Stimulated activated CD4-positive, alpha-beta T cell treated with anti-CD3 and anti-CD28 coated beads, Interleukin-1b, Interleukin-23, amount 100 ng/mL, for 1 hour (primary cell): ENCODE measurements at places on chromosomes 5 and 9.

- no peak for DNase-seq
Observed at GRCh38 chr9:130912932-130913598, 16.5 kb upstream of the QRFP start.

- DNase-seq: no peak
Observed at GRCh38 chr9:81080900-81081299, 608.4 kb downstream of the TLE1 start.

GRCh38 chr9:127887792-127888191 lies 10.3 kb upstream of the AK1 start:
- no peak for DNase-seq

GRCh38 chr9:133452562-133452961 lies 7.2 kb upstream of the CACFD1 start:
- DNase-seq: no peak

GRCh38 chr5:1503241-1504068 lies 20.3 kb downstream of the LPCAT1 start:
- no peak for DNase-seq

- DNase-seq: no peak
Observed at GRCh38 chr5:174119468-174119881, 74.0 kb downstream of the NSG2 start.

DNA sequence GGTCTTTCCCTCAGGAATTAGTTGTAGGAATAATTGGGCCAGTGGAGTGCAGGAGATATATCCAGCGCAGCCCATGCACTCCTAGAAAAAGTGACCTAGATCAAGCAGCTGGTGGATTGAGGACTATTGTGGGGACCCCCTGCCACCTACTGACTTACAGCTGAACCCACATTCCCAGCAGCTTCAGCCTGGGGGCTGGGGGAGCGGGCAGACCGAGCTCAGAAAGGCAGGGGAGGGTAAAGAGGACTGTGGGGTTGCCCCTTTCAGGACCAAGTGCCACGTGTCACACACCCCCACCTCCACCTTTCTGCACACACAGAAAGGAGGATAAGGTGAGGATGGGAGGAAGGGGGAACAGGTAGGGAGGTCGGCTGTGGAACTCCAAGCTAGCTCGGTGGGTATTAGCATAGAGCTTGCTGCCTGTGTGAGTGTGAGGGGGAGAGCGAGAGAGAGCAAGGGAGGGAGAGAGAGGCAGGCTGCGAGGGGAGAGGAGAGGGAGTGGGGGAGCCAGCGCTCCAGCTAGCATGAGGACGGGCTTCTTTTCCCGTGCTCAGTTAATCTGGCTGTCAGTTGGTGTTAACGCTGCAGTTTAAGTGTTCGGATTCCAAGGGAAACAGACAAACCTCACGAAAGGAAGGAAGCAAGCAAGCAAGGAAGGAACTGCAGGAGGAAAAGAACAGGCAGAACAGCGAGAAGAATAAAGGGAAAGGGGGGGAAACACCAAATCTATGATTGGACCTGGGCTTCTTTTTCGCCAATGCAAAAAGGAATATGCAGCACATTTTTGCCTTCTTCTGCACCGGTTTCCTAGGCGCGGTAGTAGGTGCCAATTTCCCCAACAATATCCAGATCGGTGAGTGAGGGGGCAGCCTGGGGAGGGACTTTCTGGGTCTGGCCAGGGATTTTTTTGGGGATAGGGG lies at the start of gene GRIA1:
GRIA1 (plus strand) TSS at position 553 of the 920 bp plus-strand sequence.
- DNase-seq: no peak

DNA sequence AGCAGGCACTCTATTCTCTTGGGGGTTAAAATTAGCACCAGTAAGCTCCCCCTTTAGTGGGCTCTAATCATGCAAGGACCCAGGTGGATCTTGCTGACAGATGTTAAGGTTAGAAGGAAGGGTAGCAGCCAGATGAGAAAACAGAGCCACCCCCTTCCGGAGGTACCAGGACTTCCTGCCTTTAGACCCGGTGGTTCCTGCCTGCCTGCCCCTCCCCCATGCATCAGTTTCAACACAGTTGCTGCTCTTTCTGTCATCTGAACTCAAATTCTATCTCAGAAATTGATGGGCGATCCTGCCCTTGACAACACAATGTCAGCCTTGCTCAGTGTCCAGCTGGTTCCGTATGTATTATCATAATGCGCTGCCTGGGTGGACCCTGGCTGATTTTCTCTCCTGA lies 287.3 kb downstream of the EBF1 start:
- DNase-seq: peak; percentile 19

DNA sequence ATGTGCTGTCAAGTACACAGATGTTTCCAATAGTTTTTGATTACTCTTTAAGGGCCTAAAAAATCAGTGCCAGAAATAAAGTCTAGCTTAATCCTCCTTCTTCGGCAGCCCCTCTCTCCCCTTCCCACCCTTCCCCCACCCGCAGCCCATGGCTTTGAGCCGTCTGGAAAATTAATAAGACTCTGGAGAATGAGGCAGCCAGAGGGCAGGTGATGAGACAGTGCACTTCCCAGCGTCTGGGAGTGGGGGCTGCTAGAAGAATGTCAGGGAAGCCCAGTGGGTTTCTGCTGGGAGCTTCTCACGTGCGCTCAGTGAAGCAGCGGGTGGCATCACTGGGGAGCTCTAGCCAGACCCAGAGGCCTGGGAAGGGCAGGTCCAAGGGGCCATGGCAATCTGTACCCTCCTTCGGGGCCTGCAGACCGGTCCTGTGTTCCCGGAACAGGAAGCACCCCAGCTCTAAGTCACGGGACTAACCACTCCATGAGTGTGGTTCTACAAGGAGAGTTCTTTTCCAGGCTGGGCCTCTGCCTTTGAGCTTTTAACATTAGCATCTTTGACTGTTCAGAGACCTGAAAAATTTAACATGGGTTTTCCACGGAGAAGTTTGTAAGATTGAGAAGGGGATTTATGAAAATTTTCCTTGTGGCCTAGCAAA lies 164.8 kb upstream of the OTULINL start:
- DNase-seq: no peak

- DNase-seq: no peak
Observed at GRCh38 chr5:72955143-72955767, 586 bp upstream of the FCHO2 start.

- DNase-seq: no peak
Observed at GRCh38 chr5:90518661-90519060, 10.7 kb downstream of the LYSMD3 start.

DNA sequence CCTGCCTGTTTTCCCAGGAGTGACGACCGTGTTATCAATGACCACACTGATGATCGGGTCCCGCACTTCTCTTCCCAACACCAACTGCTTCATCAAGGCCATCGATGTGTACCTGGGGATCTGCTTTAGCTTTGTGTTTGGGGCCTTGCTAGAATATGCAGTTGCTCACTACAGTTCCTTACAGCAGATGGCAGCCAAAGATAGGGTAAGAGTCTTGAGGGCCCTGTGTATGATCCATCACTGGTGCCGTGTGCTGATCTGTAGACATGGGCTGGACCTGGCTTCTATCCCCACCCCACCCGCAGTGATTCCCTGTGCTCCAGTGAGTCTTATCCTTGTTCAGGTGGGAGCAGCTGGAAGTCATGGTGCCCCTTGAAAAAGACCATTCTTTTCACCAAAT lies 26.0 kb downstream of the GABRP start:
- no peak for DNase-seq

DNA sequence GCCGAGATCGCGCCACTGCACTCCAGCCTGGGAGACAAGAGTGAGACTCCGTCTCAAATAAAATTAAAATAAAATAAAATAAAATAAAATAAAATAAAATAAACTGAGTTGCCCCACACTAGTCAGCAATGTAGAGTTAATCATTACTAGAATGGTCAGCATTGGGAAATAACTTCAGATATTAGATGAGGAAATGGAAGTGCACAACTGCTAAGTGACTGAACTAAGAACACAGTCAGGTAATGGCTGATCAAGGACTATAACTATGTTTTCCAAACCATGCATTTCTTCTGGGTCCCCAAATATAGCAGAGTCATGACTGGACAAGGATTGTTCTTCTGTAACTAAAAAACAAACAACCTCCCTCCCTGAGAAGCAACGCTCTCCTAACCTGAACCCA lies 17.1 kb downstream of the OTP start:
- no peak for DNase-seq

- no peak for DNase-seq
Observed at GRCh38 chr9:34628656-34629490, at the start of gene ARID3C. TSS of gene ARID3C (minus strand) at chr9:34629066. CDS start at chr9:34628014, 1,052 bp downstream.

DNA sequence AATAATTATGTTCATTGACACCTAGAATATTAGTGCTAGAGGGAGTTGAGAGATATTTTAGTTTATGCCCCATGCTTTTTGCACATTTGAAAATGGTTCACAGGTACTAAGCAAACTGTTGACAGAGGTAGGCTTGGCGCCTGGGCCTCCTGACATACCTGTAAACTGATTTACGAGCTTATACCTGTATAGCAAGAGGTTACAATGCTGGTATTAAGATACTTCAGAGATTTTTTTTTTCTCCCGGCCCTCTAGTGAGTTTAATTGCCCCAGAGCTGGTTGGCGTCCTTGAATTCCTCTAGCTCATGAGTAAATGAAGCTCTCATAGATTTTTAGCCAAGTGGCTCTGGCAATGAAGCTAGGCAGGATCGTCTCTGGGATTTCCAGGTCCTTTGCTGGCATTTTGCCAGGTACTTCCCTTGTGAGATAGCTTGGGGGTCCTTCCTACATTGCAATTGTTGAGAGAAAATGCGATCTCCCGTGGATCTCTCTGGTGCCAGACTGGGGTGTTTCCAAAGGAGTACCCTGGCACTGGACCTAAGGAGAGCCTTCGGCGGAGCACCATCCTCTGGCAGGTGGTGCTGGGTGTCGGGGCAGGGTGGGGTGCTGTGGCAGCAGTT lies 9.0 kb downstream of the SLC36A1 start:
- DNase-seq: no peak

- DNase-seq: no peak
Observed at GRCh38 chr5:5492087-5492933, 69.8 kb downstream of the ICE1 start.

DNA sequence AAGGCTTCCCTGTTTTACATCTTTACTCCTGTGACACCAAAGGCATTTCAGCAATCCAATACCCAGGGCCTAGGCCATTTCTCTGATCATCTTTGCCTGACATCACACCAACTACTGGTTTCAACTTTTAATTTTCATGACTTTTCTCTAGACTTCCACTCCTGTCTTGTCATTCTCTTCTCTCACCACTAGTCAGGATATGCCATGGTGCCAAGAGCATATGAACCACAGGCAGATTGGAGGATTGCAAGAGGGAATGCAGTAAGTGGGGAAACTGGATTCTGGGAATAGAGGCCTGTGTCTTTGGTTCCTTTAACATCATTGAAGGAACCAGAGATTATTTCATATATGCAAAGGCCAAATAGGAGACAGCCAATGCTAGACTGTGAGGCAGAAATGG lies 69.3 kb downstream of the ANKRD31 start:
- DNase-seq: no peak

DNA sequence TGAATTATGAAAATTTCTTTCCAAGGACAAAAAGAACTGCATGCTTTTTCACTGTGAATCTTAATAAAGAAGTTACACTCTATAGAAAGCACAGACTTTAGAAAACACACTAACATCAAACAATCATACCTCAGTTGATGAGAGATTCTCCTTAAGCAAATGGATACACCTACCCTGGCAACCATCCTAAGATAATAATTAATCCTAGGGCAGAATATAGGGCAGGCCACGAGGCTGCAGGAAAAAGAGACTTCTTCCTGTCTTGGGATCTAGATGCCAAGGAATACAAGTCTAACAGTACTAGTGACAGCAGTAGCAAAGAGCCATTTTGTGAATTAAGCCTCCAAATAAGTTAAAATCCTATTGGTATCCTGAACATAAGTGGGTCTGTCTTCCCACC lies 395.4 kb downstream of the EFNA5 start:
- DNase-seq: no peak

DNA sequence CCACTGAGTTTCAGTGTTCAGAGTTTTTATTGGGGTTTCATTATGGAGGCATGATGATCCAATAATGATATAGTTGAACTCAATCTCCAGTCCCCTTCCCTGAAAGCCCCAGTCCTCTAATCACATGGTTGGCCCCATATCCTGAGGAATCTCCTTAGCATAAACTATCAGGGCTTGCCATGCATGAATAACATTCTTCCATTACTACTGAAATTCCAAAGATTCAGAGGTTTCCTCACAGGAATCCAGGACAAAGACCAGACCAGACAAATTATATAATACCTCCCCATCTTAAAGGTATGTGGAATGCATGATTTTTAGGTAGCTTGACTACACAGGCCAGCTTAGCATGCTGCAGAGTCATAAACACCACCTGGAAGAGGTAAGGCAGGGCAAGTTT lies 15.5 kb upstream of the LRRTM2 start:
- no peak for DNase-seq

GRCh38 chr5:97835112-97835511 lies 652.1 kb upstream of the RIOK2 start:
- DNase-seq: no peak

GRCh38 chr5:3373391-3373790 lies 222.2 kb upstream of the IRX1 start:
- DNase-seq: no peak
